NCI-H345 (cell line): ENCODE measurements at places on chromosomes 2 and 18.

- no peak for DNase-seq
Observed at GRCh38 chr2:105893011-105893995, 148.6 kb downstream of the NCK2 start.

DNA sequence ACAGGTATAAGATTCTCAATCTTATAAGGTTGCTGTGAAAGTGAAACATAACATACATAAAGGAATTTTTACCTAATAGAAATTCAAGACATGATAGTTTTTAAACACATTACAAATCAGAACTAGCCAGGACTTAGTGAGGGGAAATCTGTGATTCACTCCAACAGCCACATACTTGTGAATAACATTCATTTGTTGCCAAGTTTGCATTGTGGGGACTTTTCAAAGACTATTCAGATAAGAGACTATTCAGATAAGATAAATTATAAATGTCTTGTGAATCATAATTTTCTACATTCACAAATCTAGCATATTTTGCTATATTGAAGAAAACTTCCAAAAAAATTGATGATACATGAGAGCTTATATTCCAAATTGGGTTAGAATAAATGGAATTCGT, 345.3 kb upstream of the CDH20 start:
- DNase-seq, result no peak

DNA sequence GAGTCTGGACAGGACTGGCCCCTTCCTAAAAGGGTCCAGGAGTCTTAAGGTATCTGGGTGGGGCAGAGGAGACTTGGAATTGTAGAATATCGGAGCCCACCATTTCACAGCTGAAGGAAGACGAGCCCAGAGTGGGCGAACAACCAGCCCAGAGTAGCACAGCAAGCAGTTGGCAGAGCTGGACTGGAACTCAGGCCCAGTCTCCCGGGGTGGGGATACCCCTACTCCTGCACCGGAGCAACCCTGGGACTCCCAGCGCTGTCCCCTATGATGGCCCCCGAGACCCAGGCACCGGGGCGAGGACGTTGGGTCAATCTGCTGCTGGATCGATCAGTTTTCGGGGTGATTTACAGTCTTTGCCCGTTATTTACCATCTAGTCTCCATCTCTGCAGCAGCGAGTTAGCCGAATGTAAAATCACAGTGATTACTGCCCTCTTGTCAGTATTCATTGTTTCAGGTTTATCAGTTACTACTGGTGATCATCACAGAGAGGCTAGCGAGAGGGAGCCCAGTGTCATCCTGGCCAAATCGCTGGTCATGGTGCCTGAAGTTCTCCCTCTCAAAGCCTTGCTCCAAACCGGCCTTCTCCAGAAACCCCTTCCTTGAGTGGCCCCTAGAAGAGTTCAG, 75.3 kb downstream of the SMAD7 start:
- no peak for DNase-seq

- DNase-seq, result no peak
Observed at GRCh38 chr2:71884303-71885042, 263.2 kb downstream of the CYP26B1 start.

DNA sequence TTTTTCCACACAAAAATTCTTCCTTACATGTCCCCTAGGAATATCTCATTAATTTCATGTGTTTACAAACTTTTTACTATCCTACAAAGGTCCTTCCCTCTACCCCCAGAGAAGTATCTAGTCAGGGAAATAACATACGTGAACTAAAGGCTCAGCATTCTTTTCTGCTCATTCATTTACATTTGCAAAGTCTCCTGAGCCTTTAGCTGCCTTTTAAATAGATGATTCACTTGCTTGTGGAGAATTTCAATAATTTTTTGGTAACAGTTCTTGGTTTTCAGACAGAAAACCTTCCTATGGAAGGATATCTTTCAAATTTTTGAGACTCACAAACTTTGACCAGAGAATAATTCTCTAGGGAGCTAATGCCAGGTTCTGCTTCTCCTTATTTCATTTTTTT, 81.5 kb upstream of the RMDN2 start:
- no peak for DNase-seq

- DNase-seq, result no peak
Observed at GRCh38 chr2:231373786-231374349, 21.6 kb upstream of the B3GNT7 start.

- no peak for DNase-seq
Observed at GRCh38 chr18:70848329-70848728, 559.5 kb downstream of the SOCS6 start.

- no peak for DNase-seq
Observed at GRCh38 chr18:55699233-55699765, 111.3 kb upstream of the TCF4 start.

GRCh38 chr2:9401059-9401547, 22.2 kb downstream of the ITGB1BP1 start:
- no peak for DNase-seq

- no peak for DNase-seq
Observed at GRCh38 chr2:66569321-66569851, 134.5 kb downstream of the MEIS1 start.

DNA sequence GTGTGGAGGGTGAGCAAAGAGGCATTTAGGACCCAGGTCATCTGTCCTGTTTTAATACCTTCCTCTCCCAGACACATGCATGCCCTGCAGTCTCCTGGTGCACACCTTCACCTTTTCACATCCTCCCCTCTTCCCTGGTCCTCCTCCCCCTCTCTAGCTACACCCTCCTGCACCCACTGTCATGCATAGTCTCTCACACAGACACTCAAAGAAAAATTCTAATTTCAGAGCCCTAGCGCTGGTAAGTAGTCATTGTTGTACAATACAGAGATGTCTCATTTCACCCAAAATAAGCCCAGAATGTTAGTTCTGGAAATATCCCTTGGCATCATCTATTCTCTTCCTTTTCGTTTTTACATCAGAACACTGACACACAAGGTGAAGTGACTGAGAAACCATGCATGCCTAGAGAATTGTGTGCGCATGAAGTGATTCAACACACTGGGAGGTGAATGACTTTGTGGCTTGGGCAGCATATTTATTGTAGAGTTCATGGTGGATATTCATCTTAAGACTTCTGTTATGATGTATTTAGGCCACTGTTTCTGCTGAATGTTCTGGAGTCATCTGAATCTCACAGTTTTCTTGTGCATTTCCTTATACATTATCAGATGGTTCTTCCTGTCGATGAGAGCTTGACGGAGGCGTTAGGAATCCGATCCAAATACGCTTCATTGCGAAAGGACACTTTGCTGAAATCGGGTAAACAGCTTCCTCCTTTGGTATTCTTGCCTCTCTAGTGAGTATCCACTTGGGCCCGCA, 69.9 kb downstream of the COA5 start:
- DNase-seq, result no peak
